ENCODE measurements at places on chromosomes 2 and 18. TPM values are rescaled to one million over a fixed set of nuclear protein-coding genes. Genes with fewer than 3 reads are reported as not detected.

MTLN gene
- 43.9 TPM for total RNA-seq

- no peak for DNase-seq
These were observed 143.0 kb downstream of the ZNF516 start for GRCh38 chr18:76351961-76352581.

EGR4 gene
- total RNA-seq = not detected

GRCh38 chr2:46294176-46294836 is 2.9 kb upstream of the EPAS1 start:
- DNase-seq = no peak

DNA sequence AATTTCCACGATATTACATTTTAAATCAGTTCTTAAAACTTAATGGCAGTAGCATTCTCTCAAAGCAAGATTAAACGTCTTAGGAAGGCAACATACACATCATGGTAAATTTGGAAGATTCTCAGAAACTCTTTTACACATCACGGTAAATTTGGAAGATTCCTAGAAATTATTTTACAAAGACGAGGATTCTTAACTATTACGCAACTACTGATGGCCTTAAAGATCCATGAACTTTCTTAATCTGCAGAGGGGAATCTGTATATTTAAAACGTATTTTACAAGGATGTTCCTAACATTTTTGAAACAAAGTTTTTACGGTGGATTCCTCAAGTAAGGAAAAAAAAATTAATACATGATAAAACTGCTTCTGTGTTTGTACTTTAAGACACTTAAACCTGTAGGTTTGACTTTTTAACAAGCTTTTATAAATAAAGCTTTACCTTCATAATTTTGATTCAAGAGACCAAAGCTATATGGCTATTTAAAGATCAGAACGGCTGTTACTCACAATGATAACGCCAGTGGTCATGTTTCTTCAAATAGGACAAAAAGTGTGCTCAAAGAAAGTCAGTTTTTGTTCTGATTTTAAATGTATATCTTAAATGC is 1.7 kb downstream of the ATF2 start:
- no peak for DNase-seq

DNA sequence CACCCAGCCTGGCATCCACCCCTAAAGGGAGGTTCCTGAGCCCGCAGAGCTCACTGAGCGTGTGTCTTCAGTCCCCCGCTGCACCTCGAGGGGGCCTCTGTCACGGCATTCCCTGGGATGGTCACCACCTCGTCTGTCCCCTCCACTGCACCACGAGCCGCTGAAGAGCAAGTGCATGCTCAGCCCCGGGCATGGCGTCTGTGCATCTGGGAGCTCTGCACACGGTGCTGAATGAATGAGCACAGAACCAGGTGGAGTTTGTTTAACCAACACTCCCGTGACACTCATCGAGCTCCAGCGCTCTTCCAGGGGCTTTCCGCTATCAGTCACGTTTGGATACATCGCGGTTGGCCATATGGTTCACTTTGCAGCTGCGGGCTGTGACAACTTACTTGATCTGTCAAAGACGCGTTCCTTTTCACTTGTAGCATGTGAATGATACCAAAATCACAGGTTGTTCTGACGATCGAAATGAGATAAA is 9.2 kb downstream of the ALLC start:
- DNase-seq = no peak

DNA sequence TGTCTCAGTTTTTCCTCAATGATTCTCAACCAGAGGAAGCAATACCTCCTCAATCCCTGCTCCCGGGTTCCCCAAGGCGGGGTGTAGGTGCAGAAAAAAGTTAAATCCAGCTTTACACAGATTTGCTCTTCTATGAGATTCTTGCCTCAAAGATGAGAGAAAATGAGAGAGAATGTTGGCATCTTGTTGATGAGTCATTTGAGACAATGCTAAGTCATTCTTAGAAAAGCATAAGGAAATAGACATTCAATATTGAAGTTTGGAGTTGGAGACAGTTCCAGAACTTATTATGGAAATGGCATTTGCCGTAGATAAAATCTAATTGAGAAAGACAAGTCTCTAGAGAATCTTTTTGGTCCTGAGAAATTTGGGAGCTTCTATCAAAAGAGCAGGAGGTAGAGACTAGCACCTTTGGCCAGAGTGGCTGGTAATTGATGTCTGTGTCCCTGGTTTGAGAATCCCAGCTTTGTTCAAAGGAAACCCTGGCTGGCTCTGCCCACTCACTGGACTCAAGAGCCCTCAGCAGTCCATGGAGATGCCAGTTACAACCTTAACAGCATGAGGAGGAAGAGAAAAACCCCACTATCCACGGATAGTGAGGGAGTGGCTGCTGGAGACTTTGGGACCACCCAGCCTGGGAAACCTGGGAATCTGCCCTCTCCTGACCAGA is 181.2 kb downstream of the FAM124B start:
- DNase-seq = no peak

GRCh38 chr2:200258081-200258480 is 48.4 kb upstream of the SPATS2L start:
- no peak for DNase-seq

DNA sequence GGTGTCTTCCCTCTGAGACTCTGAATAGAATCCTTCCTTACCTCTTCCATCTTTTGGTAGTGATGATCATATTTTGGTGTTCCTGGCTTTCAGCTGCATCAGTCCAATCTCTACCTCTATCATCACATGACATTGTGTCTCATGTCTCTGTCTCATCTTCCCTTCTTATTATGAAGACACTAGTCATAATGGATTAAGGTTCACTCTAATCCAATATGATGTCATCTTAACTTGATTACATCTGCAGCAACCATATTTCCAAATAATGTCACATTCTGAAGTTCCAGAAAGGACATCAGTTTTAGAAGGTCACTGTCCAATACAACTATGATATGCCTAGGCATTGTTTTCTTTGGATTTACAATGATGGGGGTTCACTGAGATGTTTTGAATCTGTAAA is 31.5 kb downstream of the CMPK2 start:
- no peak for DNase-seq

- no peak for DNase-seq
These were observed 38.3 kb downstream of the PAPOLG start for GRCh38 chr2:60794271-60794863.

GRCh38 chr18:2906704-2907549 is 60.1 kb downstream of the EMILIN2 start:
- no peak for DNase-seq

DNA sequence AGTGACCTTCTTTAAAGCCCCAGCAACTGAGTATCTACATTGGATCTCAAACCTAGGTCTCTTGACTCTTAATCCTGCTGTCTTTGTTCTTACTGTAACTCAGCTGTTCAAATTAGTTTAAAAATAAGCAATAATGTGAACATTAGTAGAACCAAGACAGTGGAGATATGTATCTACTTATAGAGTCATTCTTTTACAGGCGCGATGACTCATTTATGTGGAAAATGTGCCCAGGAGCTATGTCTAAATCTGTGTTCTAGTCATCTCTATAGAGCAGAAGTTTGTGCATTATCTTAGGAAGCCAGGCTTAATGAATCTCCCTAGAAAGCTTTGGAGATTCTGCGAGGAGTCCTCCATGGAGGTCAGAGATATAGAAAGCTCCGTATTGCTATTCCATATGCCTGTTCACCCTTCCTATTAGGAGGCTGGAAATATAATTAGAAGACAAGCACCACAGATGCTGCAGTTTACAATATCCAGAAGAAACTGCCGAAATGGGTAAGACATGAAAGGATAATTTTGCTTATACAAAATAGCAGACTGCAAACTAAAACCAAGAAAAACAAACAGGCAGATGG is 211.6 kb downstream of the TRIB2 start:
- DNase-seq = no peak

SMYD1 gene
- not detected for total RNA-seq

ZNF407 gene
- total RNA-seq = 16.5 TPM

- no peak for DNase-seq
These were observed 94.2 kb downstream of the MEIS1 start for GRCh38 chr2:66528974-66529724.

- DNase-seq = no peak
These were observed 225.4 kb downstream of the FAM210A start for GRCh38 chr18:13500869-13501542.

DNA sequence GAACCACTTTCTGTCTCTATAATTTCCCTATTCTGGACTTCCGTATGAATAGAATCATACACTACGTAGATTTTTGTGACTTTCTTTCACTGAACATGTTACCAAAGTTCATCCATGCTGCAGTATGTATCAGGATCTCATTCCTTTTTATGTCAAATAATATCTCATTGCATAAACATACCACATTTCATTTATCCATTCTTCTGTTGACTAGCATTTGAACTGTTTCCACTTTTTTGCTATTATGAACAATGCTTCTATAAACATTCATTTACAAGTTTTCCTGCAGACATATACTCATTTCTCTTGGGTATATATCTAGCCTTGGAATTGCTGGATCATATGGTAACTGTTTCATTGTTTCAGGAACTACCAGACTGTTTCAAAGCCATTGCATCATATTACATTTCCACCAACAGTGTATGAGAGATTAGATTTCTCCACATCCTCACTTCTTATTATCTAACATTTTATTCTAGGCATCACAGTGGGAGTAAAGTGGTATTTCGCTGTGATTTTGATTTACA is 186.2 kb downstream of the DYM start:
- DNase-seq = no peak

- DNase-seq = no peak
These were observed 66.5 kb upstream of the TNFRSF11A start for GRCh38 chr18:62258616-62259015.

GRCh38 chr2:128346291-128347170 is 27.9 kb upstream of the HS6ST1 start:
- no peak for DNase-seq

DNA sequence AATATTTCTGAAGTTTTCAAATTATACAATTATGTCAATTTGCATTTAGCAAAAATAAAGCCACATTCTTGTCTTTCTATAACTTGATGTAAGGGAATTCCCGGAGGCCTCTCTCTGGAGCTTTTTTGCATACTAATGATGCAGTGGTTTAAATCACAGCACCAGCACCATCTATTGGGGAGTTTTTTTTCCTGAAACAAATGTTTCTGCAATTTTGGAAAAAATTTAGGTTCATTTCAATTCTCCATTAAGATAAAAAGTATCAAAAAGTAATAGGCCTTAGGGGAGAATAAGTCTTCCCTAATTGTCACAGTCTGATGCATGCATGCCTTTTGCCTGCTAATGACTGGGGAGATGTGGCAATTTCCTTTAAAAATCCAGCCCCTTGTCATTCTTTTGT is 13.5 kb downstream of the CBLN2 start:
- no peak for DNase-seq

GALNT13 gene
- not detected for total RNA-seq

BOLL gene
- not detected for total RNA-seq

DNA sequence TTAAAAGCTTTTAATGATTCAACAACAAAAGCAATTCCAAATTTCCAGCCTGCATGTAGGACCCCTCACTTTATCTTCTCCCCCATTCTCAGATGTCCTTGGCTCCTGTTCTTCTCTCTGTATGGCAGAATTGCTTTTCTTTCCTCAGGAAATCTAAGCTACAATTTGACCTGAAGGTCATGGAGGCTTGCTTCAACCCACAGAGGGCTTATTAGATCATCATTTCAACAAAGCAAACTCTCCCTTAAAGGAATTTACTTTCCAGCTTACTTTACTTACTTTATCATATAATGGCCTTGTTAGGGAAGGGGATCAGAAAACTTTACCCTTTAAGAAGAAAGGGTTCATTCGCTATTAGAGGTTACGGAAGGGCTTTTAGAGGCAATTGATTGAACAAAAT is 211.5 kb downstream of the RAD51AP2 start:
- no peak for DNase-seq

CPLX4 gene
- not detected for total RNA-seq

- no peak for DNase-seq
These were observed 34.0 kb downstream of the DOCK10 start for GRCh38 chr2:225008179-225008856.

- DNase-seq = no peak
These were observed 26.9 kb upstream of the CASP10 start for GRCh38 chr2:201156036-201156435.

GRCh38 chr2:204250692-204251091 is 294.6 kb upstream of the PARD3B start:
- DNase-seq = no peak
